ENCODE measurements at places on chromosomes 4 and X.
A peak's percentile ranks its signal among the peaks of the same experiment; 100 is the strongest.

DNA sequence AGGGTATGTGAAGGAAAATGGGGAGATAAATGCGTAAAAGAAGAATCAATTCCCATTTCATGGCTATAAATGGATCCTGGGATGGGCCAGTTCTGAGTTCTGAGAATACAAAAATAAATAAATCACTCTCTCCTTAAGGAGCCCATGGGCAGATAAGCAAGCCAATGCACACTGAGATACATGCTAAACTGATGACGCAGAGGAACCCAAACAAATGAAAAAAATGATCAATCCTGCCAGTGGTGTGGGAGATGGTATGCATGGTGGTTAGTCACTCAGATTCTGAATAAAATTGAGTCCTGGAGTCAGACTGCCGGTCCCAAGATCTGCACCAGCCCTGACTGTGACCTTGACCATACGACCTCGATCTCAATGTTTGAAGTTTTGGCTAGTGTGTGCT, 59.7 kb downstream of the NEIL3 start:
- DNase-seq, result no peak

DNA sequence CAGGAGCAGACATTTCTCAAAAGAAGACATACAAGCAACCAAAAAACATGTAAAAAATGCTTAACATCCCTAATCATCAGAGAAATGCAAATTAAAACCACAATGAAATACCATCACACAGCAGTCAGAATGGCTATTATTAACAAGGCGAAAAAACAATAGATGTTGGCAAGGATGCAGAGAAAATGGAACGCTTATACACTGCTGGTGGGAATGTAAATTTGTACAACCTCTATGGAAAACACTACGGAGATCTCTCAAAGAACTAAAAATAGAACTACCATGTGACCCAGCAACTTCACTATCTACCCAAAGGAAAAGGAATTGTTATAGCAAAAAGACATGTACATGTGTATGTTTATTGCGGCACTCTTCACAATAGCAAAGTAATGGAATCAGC, 71.5 kb downstream of the PPP4R3C start:
- no peak for DNase-seq

DNA sequence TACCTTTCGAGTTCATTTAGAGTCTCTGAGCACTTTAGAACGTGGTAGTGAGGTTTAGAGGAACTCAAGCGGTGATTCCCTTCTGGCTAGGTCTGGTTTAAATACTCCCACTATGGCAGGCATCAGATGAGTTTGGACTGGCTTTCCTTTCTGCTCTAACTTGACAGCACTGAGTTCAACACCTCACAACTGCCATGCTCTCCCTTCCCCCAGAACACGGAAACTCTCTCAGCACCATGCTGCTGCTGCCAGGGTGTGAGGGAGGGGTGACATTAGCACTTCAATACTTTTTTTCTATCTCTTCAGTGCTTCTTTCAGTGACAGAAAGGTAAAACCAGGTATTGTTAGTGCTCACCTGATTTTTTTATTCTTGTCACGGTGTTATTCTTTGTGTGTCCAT, 234.5 kb upstream of the AGTR2 start:
- DNase-seq, result no peak

DNA sequence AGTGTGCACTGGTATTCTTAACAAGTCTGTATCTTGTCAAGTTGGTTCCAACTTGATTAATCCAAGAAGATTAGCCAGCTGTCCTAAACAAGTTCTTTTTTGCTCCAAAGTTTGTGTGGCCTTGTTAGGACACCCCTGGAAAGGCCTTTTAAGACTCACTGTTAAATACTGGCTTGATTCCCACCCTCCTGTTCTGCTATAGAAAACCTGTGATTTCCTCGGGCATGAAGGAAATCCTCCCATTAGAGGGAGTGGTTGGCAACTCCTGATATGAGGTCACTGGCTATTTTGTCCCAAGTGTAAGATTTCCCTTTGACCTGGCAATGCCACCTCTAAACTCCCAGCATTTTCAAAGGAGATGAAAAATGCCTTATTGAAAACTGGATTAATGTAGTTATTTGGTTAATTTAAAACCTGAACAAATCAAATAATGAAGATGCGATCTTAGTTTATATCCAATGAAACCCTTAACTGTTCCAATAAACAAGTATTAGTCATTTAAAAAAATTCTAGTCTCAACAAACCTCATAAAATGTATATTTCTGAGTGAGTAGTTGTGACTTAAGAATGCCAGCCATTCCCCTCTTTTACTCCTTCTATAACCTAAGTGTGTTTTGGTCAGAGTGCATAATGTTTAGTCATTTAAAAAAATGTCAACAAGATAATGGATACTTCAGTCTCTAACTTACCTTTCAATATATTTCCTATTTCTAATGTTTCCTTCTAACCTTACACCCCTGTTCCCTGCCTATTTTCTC, 94.4 kb downstream of the NPNT start:
- DNase-seq, result no peak

- DNase-seq, result no peak
Observed at GRCh38 chr4:105387466-105387865, 86.4 kb downstream of the PPA2 start.

GRCh38 chr4:12701384-12701783, 782.8 kb downstream of the RAB28 start:
- no peak for DNase-seq

DNA sequence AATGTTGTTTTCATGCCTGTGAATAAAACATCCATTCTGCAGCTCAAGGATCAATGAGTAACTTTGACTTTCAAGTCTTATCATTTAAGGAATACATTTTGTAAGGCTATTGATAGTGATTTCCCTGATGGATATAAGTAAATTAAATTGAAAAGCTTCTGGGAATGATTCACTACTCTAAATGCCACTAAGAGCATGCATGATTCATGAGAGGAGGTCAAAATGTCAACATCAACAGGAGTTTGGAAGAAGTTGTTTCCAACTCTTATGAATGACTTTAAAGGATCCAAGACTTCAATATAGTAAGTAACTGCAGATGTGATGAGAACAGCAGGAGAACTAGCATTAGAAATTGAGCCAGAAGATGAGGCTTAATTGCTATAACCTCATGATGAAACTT, 1487.3 kb downstream of the PCDH7 start:
- no peak for DNase-seq

- DNase-seq, result no peak
Observed at GRCh38 chr4:38024206-38024509, 64.0 kb downstream of the PTTG2 start.

DNA sequence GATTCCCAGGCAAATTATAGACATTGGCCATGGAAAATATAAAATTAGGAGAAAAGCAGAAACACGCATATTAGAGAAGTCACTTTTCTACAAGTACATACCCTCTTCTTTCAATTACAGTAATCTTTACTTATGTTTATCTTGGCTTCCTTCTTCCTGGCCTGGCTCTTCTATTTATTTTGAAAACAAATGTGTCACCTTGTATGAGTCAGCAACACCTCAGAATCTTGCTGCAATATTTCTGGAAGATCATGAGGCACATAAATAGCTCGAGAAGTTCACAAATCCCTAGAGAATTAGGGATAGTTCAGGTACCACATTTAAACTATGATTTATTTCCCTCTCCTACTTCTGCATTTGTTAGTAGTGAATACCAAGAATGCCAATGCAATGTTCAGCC, 124.6 kb downstream of the ANOS1 start:
- DNase-seq, result no peak

GRCh38 chr4:76563454-76564122, 128.6 kb downstream of the SHROOM3 start:
- no peak for DNase-seq

DNA sequence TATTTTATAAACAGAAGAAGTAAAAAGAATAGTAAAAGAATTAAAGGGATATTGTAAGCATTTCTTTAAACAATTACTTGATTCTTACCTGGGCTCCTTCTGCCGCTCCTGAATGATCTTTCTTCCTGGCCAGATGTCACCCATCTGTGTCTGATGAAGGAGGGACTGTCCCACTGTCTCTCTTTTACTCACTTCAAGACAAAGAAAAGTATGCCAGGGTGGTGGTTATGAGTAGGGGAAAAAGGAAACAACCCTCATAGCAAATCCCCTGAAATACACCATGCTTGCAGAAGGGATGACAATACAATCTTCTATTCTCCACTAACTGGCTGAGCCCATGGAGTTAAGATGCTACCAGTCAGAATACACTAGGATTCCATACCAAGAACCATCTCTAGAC, 31.1 kb downstream of the SYTL4 start:
- DNase-seq, result no peak

DNA sequence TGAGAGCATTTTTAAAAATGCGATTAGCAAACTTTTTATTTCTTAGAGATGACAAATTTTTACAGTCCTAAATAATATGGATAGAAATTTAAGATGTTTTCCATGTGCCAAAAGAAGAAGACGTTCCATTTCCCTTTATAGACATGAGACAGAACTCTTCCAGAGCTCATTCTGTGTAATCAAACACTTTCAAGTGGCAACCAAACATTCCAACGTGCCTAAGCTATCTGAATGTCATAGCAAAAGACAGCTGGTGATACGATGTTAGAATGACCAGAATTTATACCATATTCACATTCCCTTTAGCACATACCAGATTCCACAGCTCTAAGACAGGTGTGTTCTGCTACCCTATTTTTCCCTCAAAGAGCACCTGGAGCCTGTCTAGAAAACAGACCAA, 133.2 kb downstream of the ENOX2 start:
- no peak for DNase-seq

GRCh38 chr4:26619784-26620183, 35.9 kb downstream of the TBC1D19 start:
- no peak for DNase-seq

- DNase-seq, result no peak
Observed at GRCh38 chr4:10198365-10198764, 81.8 kb upstream of the WDR1 start.

DNA sequence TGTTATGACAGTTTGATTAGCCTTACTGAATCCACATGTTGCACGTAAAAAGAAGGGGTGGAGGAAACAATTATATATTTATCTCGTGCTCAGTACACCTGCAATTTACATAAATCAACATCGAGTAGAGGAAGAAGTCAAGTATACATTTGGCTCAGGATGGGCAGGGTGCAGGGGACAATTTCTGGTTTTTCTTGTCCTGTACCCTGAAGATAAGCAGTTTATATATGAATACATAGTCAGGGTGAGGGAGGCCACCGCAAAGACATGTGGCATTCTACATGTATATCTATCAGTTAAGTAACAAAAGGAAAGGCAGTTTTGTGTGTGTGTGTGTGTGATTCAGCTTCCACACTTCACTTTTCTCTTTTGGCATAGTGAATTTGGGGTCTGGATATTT, 11.1 kb upstream of the EREG start:
- no peak for DNase-seq

DNA sequence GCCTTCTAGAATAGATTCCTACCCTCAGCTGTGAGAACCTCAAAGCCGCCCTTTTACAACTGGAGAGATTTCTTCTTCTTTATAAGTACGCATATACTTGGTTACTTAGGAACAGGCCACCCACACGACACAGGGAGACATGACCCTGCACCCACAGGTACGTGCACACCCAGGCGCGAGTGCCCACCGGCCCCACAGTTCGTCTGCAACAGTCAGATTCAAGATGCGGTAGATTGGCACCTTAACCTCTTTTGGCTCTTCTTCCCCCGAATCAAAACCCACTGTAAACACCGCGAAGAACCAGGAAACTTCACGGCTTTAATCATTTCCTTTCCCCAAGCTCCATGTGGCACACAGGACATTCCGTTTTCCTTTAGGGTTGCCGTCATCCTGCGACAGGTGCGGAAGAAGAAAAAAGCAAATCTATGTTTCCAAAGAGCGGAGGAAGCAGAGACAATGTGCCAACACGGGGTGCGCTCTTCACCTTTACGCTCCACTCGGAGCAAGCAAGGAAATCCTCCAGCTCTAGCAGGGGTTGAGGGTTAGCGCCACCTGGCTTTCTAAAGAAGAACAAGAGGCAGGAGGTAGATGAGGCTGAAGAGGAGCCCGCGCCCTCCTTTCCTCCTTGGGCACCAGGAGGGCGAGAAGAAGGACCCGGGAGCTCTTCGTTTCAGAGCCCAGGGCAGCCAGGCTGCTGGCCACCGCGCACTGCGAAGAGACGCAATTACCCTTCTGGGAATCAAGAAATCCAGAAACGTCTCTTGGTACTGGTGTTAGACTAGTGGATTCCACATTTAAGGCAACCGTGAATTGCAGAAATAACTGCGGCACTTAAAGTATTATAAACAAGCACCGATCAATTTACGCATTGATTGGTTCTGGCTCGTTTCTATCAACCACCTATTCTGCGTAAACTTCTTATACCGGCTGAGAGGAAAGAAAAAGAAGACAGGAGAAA, 35.7 kb downstream of the HAND2 start:
- peak; percentile 35 for DNase-seq

DNA sequence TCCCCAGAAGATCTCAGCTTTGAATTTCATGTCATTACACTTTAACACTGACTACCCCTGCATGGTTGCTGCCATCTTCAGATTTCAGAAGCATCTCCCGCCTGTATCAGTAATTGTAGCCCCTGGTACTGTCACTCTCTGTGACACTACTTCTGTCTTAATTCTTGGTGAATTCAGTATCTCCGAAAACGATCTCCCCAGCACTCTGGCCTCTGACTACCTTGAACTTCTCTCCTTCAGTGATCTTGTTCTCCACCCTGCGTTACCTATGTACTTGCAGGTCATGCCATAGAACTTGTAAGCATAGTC, 53.8 kb upstream of the ABCG2 start:
- no peak for DNase-seq

DNA sequence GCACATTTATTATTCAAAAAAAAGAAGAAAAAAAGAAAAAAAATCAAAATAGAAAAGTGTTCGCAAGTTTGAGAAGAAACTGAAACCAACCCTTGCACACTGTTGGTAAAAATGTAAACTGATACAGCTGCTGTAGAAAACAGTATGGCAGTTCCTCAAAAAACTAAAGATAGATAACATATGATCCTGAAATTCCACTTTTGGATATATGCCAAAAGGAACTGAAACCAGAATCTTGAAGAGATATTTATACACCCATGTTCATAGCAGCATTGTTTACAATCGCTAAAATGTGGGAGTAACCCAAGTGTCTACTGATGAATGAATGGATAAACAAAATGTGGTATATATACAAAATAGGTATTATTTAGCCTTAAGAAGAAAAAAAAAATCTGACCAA, 155.4 kb downstream of the TBCK start:
- DNase-seq, result no peak

DNA sequence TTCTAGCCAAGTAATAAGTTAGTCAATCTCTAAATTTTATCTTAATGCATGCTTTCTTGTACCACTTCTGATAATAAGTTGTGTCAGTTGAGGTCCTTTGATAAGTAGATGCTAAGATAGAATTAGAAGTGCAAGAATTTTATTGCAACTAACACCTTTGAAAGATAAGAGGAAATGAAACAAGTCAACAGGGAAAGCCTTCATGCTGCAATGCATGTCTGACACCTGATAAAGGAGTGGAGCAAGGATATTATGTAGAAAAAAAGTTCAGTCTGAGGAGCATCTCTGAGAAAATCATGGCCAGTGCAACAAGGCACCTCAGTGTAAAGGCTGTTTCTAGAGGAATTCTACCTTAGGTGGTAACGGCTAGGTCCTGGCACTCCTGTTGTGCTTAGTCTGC, 210.7 kb upstream of the PPP1R2C start:
- no peak for DNase-seq

- DNase-seq, result no peak
Observed at GRCh38 chrX:53379008-53379710, 43.3 kb downstream of the SMC1A start.

Measured in activated CD4-positive, alpha-beta T cell treated with anti-CD3 and anti-CD28 coated beads, Interleukin-2, amount 50 U/mL, for 4 hours (primary cell).